ENCODE measurements at places on chromosomes 7 and 10. TPM values are rescaled to one million over a fixed set of nuclear protein-coding genes. Genes with fewer than 3 reads are reported as not detected.

DNA sequence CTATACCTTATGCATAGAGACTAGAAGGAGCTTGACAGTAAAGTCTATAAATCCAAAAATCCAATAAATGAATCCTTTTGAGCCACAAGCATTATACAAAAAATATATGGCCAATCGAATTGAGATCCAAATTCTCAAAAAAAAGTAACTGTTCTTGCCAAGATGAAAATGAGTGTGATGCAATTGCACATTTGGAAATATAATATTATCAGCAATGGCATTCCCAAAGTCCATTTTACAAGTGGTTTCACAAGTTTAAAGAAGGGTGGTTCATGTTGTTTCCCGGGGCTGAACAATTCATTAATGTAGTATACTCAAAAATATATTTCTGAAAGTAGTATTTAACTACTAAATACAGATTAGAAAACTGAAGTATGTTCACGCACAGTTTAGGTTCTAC lies 7.3 kb downstream of the RP9 start:
- DNase-seq: no peak

ARMC3 gene
- polyA plus RNA-seq: not detected

DNA sequence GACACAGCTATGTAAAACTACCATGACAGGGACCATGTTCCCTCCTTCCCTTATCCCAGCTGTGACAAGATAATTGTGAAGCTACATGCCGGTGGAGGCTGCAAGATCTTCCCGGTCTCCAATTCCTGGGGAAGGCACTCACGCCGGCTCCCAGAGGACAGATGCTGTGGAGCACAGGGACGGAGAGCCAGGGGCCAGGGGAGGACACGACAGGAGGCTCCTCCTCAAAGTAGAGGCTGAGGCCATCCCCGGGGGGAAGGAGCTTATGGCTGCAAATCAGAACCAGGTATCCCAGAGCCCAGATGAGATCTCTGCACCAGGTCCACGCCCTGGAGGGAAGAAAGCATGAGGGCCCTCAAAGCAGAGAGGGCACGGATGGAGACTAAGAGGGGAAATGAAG lies 286.2 kb downstream of the TCERG1L start:
- no peak for DNase-seq

PRTFDC1 gene
- 13.6 TPM for polyA plus RNA-seq

DNA sequence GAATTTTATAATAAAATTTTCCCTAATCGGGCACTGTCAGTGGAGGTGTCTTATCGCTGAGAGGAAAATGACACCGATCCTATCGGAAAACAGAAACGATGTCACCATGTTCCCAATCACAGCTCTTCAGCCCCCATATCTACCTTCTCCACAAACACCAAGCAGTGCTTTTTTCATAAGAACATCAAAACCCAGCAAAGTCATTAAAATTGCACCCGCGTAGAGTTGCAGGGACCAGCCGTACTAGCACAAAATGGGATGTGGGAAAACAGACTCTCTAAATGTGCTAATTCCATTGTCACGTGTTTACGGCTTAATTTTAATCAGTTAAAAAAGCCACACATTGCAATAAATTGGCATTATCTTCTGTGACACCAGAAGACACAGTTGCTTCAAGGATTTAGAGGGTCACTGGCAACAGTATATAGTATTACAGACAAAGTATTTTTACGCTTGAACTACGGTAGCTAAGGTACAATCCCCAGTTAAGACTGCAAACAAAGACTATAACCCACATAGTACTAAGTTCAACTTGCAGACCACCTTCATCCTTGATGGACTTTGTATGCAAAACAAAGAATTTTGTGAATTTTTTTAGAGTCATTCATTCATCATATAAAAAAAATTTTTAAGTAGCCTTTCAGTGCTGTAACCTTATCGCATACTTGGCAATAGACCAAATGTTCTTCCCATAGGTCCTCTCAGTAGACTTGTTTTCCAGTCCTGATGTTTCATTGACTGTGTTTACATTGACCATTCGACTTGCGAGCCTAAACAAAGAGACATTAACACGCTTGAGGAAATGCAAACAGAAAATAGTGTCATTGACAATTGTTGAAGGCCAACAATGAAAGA lies 116.0 kb downstream of the VTI1A start:
- DNase-seq: no peak

ERV3-1 gene
- 9.2 TPM for polyA plus RNA-seq

FFAR4 gene
- not detected for polyA plus RNA-seq

MAPK8 gene
- polyA plus RNA-seq: 32.6 TPM

C1QL3 gene
- 0.54 TPM for polyA plus RNA-seq

PSTK gene
- 5.0 TPM for polyA plus RNA-seq

STEAP1 gene
- polyA plus RNA-seq: 0.66 TPM

DNA sequence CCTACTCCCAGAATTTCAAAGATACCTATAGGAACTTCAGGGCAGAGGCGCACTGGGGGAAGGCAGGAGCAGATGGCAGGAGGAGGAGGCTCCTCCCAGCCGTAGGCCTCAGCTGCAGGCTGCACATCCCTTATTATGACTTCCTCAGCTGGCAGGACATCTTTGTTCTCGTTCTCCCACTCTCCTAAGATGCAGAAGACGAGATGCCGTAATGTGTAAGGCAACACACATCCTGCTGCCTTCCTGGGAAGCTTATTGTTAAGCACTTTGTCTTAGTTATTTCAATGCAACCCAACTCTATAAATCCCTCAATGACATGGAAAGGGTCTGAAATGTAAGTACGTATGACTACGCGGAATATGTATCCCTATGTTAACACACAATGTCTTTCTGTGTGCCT lies 599.8 kb upstream of the MGMT start:
- DNase-seq: no peak

- DNase-seq: peak; percentile 39
Observed at GRCh38 chr10:91163269-91163868, 57.1 kb upstream of the PCGF5 start.

SEMA3A gene
- 25.9 TPM for polyA plus RNA-seq

DNA sequence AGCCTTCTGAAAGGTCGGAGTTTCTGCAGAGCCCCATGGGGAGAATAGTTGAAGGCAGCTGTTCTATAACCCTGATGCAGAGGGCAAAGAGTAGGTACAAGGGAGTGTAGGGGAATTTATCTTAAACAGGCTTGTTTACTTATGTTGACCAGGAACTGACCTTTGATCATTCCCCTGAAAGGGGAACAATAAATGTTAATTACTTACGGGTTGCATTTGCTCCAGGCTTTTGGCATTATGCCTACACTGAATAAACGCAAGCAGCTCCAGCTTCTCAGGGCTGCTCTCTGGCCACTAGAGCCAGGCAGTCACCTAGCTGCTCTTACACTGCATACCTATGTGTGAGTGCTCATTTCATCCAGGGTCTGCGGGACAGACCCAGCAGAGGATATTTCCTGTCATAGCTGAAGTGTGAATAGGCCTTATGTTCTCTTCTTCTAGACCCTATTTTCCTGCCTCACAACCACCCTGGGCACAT lies 26.9 kb upstream of the ABCA13 start:
- no peak for DNase-seq

- peak; percentile 11 for DNase-seq
Observed at GRCh38 chr7:35261476-35262285, 7.8 kb upstream of the TBX20 start.

DNA sequence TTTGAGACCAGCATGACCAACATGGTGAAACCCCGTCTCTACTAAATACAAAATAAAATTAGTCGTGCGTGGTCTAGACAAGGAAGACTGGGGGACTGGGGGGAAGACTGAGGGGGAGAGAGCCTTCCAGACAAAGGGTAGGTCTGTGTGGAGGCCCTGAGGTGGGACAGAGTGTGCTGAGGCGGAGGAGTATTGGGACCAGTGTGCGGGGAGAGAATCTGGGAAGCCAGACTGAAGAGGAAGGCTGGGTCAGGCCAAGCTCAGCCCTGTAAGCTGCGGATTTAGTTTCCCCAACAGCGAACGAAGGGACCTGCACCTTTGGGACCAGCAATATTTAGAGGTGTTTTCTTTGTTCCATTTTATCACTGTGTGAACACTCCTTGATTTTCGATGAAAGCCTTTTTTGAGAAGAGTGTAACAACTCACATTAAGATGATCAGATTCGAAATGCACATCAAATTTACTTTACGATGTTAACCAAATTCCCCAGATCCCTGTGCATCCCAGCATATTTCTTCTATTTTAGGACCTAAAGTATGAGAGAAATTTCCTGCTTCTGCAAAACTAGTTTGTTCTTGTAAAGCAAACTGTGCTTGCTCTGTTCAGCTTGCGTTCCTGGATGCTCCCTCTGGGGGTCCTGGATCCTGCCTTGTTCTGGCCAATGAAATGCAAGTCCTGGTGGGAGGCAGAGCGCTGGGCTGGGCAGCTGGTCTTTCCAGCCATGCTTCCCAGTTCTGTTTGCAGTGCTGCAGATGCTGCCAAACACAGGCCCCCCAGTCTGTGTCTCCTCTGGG lies 39.4 kb downstream of the PLAU start:
- peak; percentile 38 for DNase-seq

DNA sequence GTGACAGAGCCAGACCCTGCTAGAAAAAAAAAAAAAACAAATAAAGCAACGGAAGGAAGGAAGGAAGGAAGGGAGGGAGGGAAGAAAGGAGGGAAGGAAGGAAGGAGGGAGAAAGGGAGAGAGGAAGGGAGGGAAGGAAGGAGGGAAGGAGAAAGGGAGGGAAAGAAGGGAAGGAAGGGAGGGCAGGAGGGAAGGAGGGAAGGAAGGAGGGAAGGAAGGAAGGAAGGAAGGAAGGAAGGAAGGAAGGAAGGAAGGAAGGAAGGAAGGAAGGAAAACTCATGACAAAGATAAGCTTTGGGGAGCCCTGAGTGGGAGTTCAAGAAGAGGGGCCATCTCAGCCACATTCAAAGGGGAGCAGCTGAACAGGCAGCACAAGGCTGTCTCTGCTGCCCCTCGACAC lies 124.7 kb upstream of the MGMT start:
- DNase-seq: no peak

GRCh38 chr7:137130751-137131158 lies 212.8 kb downstream of the PTN start:
- DNase-seq: peak; percentile 18

SHH gene
- 0.09 TPM for polyA plus RNA-seq

GPER1 gene
- polyA plus RNA-seq: 8.9 TPM

PRLHR gene
- polyA plus RNA-seq: not detected

GRCh38 chr7:35248576-35249536 lies 5.0 kb downstream of the TBX20 start:
- no peak for DNase-seq

IFIT2 gene
- polyA plus RNA-seq: 7.9 TPM

Data from muscle of back (tissue), 13 donors.